ENCODE measurements at places on chromosomes 12 and 14. TPM values are rescaled to one million over a fixed set of nuclear protein-coding genes. Genes with fewer than 3 reads are reported as not detected.

DNA sequence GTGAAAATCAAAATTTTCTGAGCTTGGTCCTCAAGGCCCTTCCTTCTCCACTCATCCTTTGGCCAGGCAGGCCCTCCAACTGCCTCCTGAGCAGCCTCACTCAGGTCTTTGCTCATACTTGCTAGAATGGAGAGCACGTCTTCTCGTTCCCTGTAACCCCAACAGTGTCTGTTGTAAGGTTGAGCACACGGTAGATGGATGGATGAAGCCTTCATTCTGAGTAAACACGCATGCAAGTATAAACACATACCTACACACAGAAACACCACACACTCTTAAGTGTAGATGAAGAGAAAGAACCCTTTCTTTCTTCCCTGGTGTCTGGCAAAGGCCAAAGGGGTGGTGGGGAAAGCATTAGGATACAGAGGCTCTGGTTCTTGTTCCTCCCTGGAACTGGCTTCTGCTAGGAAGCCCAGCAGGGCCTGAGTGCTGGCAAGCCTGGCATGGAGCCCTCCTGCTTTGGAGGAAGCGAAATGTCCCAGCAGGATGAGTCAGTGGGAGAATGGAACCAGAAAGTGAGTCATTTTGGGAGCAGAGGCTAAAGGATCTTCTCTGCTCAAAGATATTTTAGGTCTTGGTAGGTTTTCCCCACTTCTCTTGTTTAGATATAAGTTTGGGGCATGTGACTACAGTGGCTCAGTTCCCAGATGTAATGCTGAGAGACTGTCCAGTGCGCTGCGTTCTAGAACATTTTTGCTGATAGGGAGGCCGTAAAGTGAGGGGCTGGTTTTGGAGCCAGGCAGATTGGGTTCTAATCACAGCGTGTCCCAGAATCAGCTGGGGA, 127.4 kb downstream of the CACNA1C start:
- no peak for DNase-seq

KCNC2 gene
- 3.5 TPM for polyA plus RNA-seq

KRT83 gene
- polyA plus RNA-seq = 1.1 TPM

DNA sequence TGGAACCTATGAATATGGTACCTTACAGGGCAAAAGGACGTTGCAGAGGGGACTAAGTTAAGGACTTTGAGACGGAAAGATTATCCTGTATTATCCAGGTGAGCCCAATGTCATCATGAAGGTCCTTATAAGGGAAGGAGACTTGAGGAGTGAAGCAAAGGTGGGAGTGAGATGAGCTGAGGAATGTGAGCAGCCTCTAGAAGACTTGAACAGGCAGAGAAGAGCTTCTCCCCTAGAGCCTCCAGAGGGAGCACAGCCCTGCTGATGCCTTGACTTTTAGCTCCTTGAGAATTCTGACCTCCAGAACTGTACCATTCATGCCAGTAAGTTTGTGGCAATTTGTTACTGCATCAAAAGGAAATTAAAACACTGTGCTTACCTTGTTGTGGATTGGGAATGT, 41.8 kb upstream of the DCD start:
- DNase-seq = no peak

DNA sequence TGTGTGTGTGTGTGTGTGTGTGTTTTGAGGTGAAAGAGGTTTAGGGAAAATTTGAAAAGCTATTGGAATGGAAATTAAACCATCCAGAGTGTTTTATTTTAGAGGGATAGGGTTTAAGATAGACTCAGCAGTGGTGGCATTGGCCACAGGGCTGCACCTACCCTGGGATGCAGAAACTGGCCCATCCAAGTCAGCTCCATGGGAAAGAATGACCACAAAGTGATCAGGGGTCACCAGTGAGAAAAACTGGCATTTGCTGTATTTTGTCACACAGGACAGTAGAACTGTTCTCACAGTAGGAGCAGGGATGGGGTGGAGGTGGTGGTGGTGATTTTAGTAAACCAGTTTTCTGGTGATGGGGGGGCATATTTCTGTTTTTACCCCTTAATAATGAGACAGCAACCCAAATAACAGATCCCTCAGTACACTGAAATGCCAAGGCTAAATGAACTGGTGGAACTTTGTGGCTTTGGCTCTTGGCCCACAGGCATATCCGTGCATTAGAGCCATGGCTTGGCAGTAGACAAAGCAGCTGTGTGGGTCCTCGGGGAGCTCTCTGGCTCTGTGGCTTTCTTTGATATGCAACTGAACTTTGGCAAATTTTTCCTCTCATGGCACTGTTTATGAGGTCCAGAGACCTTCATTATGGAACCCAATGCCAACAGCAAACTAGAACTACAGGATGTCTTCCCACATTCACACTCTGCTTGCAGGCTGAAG, 348.3 kb downstream of the ZFP36L1 start:
- peak; percentile 26 for DNase-seq
